Muscle of back (tissue), 13 donors: ENCODE measurements at places on chromosomes 5 and 9. TPM values are rescaled to one million over a fixed set of nuclear protein-coding genes. Genes with fewer than 3 reads are reported as not detected.

DNA sequence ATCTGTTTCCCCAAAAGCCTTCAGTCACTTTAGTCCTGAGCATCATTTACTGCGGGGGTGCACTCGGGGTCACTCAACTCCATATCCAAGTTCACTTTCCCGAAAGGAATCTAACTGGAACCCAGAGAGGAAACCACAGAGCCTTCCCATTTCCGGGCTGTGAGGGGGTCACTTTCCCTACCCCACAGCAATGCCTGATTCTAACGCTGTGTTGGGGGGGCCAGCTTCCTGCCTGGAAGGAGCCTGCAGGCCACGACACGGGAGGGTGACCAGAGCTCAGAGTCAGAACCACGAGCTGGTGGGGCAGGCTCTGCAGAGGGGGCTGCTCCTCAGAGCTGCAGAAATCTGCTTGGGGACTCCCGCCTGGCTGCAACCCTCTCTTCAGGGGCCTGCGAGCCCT, 20.3 kb downstream of the BRD9 start:
- no peak for DNase-seq

- no peak for DNase-seq
Observed at GRCh38 chr5:180717989-180718388, 21.9 kb downstream of the OR2Y1 start.

DNA sequence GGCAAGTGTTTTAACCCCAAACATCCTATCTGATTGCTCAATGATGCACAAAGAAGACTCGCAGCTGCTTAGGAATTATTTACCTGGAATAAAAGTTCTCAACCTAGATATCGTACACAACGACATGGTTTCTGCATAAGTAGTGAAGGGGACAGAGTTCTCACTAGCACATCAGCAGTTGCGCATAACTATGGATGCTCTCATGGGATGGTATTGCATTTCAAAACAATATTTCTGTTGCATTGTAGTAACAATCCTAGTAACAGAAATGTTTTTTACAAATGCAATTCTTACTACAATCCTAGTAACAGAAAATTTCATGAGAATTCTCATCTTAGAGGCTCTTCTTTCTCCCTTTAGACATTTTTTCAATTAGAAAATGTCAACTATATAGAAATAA, 94.5 kb upstream of the MINAR2 start:
- DNase-seq = no peak

DNA sequence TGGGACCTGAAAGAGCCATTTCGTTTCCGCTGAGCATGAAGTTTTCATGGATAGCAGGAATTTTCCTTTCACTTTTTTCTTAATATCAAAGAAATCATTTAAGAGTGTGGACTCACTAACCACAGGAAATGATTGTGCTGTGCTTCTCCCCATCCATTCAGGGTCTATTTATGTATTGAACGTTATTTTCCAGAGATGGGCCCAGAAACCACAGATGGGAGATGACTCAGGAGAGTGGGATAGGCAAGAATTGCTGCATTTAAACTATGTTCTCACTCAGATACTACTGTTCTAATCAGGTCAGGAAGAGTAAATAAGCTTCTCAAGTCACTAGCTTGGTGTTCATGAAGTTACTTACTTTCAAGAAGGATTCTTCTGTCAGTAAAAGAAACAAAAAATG, 763.8 kb downstream of the DTWD2 start:
- no peak for DNase-seq

- peak; percentile 57 for DNase-seq
Observed at GRCh38 chr9:134681061-134681661, 39.6 kb downstream of the COL5A1 start.

DNA sequence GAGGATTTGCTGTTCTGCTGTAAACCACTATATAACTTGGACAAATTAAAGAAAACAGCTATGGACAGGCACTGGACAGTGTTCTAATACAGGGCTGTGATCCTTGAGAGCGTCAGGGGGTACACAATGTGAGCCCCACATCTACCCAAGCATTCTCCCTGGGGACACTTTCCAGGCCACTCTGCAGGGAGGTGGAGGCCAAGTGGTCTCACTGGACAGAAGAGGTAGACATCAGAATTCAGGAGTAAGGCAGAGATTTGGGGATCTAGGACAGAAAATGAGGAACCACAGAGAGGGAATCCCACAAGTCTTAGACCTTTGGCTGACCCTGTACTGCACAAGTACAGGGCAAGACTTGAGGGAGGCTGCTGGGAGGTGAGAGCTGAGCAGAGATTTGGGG, 3.8 kb upstream of the IGFBPL1 start:
- no peak for DNase-seq

SPINK6 gene
- polyA plus RNA-seq = not detected
